ENCODE measurements at places on chromosomes 4 and X. TPM values are rescaled to one million over a fixed set of nuclear protein-coding genes. Genes with fewer than 3 reads are reported as not detected.

DNA sequence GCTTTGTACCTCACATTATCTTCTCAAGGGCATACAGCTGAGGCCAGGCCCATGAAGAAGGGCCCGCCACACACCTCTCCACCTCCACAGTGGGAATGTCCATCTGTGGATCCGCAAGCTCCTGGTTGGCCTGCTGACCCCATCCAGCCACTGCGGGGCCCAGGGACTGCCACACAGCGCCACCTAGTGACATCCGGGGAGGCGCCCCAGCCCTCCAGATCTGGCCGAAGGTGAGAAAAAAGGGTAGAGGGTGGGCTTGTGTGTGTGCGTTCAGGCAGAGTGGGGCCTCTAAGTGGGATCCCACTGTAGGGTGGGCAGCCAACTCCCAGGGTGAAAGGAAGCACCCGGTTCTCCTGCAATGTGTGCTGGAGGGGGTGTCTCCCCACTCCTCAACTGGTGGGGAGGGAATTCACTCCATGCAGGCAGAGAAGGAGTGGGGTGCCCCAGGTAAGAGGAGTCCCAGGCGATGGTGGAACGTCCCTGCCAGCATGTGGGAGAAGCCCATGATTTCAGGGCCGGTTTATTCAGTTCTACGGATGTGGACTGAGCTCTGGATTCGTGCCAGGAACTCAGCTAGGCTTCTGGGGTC, 117.3 kb downstream of the ENPP6 start:
- DNase-seq, result peak; percentile 60

DNA sequence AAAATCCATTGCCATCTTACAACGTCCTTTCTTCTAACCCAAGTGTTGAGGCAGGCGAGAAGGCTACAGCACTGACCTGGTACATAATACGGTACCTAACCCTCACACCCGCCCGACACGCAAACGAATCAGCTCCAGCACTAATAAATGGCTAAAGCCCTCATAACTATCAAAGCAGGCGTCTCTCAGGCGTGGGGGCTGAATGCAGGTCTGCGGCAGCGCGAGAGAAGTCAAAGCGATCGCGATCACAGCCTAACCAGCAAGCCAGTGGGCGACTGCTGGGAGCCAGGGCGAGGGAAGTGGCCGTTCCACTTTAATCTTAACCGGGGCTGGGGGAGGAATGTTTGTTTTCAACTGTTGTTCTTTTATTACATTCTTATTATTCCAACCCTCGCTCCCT, 1.5 kb downstream of the CDX4 start:
- DNase-seq, result no peak

Gene LEF1
- total RNA-seq, result 2.1 TPM

DNA sequence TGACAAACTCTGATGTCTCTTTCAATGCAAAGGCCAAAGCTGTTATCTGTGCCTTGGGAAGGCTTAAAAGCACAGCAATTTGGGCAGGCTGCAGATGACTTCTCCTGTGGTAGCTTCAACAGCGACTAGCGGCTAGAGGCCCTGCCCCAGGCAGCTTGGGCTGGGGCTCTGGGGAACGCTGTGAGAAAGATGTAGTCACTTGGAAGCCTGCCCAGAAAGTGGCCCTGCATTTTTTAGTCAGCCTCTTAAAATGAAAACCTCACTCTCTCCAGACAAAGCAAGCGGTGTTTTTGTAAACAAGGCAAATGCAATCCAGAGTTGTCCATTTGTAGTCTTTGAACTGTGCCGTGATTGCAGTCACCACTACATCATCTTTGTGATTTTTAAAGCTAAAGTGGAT, 27.5 kb downstream of the PCYT1B start:
- DNase-seq, result no peak

- no peak for DNase-seq
These were observed 706 bp downstream of the CHIC1 start for GRCh38 chrX:73563738-73564068.

Gene TCEAL3
- total RNA-seq, result 4.9 TPM

GRCh38 chr4:6009452-6009851, 8.8 kb downstream of the C4orf50 start:
- DNase-seq, result no peak

GRCh38 chrX:84144281-84144680, 43.7 kb downstream of the RPS6KA6 start:
- no peak for DNase-seq

DNA sequence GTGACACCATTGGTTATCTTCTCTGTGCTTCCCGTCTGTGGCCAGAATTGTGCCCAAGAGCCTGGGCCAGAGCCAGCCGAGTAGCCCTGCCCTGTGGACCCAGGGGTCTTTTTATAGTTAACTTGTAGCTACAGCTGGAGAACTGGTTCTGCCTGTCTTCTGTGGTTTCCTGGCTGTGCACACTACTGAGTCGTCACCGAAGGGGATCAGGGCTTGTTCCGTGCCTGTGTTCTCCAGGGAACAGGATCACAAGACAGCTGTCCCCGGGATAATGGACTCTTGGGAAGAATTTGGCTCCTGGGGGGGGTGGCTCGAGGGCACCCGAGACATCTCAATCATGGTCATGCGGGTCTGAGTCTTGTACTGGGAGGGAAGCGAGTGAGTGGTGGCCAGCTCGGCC, 22.1 kb upstream of the OPN1LW start:
- DNase-seq, result no peak

Gene AMBN
- total RNA-seq, result not detected

- no peak for DNase-seq
These were observed 1.4 kb downstream of the ADGRL3 start for GRCh38 chr4:61201561-61201960.

Gene FAM241A
- total RNA-seq, result 1.9 TPM

Gene RBM46
- total RNA-seq, result not detected

Gene TMEM185A
- total RNA-seq, result 18.8 TPM

Gene NPNT
- total RNA-seq, result 39.1 TPM

Gene SMIM10
- 1.4 TPM for total RNA-seq

GRCh38 chr4:149702414-149703293, 113.0 kb downstream of the IQCM start:
- DNase-seq, result no peak

Gene LUZP4
- total RNA-seq, result not detected

- DNase-seq, result no peak
These were observed 126.8 kb upstream of the RPL34 start for GRCh38 chr4:108493596-108493931.

Gene HS6ST2
- total RNA-seq, result 2.0 TPM

GRCh38 chrX:111352424-111352823, 59.6 kb downstream of the DCX start:
- DNase-seq, result peak; percentile 38

Gene H2BW1
- total RNA-seq, result not detected

Gene XAGE1A
- total RNA-seq, result not detected

- DNase-seq, result no peak
These were observed 9.8 kb upstream of the GUCY1B1 start for GRCh38 chr4:155749041-155749440.

DNA sequence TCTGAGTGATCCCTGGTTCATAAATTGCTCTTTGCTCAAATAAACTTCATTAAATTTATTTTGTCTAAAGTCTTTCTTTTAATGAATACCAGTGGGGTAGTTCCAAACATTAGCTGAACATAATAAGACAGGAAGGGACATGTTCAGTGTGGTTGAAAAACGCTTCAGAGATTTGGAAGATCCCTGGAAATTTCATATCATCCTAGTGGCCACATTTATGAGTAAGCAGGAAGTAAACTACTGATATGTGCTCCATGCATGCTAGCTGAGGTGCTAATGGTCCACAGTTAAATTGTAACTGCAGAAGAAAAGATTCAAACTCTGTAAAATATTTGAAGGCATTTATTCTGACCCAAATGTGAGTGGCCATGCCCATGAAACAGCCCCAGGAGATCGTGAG, 1328.7 kb downstream of the ADGRL3 start:
- no peak for DNase-seq

- no peak for DNase-seq
These were observed 258.5 kb downstream of the PABPC4L start for GRCh38 chr4:133943081-133943480.

DNA sequence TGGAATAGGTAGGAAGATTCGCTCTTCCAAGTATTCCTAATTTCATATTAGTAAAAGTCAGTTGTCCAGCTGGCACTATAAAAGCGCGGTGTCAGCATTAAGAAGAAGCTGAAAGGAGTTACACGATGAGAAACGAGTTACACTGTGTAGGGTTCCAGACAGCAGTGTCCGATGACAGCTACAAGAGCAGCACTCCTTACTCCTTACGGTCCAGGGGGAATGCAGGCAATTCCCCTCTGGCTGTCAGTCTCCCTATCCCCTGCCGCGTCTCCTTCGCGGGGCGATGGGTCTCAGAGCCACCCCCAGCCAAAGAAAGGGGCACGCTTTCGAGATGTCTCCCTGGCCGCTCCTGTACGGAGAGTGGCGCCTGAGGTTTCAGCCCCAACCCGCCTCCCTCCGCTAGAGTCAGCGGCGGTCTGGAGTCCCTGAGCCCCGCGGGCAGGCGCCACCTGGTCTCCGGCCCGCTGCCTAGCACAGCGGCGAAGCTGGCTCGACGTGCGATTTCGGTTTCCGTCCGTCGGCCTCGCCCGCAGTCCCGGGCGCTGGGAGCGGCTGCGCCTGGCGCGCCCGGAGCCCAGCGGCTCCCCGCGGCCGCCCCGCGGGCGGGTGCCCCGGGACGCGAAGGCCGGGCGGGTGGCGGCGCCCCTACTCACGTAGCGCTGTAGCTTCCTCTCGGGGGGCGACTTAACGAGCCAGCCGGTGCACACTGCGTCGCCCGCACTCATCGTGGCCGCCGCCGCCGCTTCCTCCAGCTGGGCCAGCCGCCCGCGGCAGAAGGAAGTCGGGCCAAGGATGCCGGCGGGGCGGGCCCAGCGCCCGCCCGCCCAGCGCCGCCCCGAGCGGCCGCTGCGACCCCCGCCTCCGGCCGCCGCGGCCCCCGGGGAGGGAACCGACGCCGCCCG, at the start of gene GAB3:
TSS of gene GAB3 (minus strand) at position 777 of the 902 bp plus-strand sequence. CDS start at position 725, 52 bp downstream.
- DNase-seq, result no peak

DNA sequence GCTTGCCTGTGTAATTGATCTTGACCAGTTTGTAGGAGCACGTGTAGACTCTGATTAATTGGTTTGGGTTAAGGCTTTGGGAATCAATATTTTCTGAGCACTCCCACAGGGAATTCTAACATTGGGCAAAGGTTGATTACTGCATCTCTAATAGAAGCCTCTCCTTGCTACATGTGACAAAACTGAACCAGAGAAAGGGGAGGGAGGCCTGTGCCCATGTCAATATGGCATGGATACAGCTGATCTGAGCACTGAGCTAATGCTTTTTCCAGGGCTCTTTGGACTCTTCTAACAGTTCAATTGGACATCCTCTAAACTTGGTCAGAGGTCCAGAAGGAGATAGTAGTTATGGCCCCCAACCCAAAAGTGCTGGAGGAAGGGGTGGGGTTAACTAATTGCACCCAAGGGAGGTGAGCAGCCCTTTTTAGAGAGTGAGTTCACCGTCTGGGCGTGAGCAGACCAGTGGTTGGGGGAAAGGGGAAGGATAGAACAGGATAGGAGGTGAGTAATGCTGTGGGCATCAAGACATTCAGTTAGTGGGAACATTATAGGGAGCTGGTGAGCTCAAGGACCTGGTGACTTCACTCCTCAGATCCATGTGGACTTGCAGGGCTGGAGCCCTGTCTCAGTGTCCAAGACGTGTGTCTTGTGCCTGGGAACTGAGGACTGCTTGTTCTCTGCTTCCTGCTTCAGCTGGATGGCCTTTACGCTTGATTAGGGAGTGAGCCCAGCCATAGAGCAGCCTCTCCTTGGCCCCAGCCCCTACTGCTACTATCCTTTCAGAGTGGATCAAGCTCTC, 22.8 kb downstream of the MSN start:
- no peak for DNase-seq

- no peak for DNase-seq
These were observed 96.3 kb downstream of the ZNF827 start for GRCh38 chr4:145842224-145842887.

Gene PDGFRA
- 20.5 TPM for total RNA-seq

- no peak for DNase-seq
These were observed 16.6 kb downstream of the MAGEA9B start for GRCh38 chrX:149570668-149571067.

- peak; percentile 31 for DNase-seq
These were observed at the start of gene PABPC5 for GRCh38 chrX:91434351-91435168. Gene PABPC5 (plus strand): TSS chrX:91434839. CDS start chrX:91435578, 739 bp downstream.

- DNase-seq, result no peak
These were observed 65.4 kb upstream of the TRPC3 start for GRCh38 chr4:122017296-122017695.

Gene NR0B1
- total RNA-seq, result 0.20 TPM

DNA sequence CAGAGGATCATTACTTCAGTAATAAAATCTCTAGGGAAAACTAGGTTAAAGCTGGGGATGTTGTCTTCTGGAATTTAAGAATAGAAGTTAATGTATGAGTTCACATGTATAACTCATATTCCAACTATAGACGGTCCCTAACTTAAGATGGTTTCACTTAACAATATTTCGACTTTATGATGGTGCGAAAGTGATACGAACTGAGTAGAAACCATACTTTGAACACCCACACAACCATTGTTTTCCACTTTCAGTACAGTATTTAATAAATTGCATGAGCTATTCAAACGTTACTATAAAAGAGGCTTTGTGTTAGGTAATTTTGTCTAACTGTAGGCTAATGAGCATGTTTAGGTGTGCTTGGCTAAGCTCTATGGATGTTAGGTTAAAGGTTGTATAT, 38.7 kb downstream of the CCSER1 start:
- no peak for DNase-seq

- DNase-seq, result no peak
These were observed 13.7 kb upstream of the KCTD8 start for GRCh38 chr4:44462259-44462658.

GRCh38 chr4:182325397-182325796, 82.2 kb downstream of the TENM3 start:
- no peak for DNase-seq

- DNase-seq, result no peak
These were observed 17.2 kb downstream of the SLC4A4 start for GRCh38 chr4:71355971-71356370.

Gene CEP135
- total RNA-seq, result 7.3 TPM

DNA sequence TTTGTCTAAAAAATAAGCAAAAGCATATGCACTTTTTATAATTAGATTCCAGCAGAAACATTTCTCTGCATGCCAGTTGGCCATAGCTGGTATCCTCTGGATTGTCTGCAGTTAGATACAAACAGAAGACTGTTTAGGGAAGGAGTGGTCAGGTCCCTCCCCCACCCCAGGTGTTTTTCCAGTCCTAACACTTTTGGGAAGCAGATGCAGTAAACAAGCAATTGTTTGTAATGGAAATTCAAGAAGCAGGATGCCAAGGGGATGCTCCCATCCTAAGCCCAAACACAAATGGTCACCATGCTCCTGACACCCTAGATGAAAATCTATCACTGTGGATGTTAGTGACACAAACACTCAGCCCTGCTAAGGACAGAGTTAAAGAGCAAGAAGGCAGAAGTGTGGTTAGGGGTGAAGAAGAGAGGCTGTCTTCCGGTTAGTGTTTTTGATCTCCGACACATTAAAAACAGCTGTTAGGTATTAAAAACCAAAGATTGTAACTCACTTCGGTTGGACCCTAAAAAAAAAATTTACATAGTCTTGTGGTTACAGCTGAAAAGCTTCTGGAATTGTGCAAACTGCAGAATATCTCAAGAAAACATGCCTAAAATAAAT, 7.9 kb downstream of the LEF1 start:
- DNase-seq, result no peak

Gene SPOCK3
- not detected for total RNA-seq

DNA sequence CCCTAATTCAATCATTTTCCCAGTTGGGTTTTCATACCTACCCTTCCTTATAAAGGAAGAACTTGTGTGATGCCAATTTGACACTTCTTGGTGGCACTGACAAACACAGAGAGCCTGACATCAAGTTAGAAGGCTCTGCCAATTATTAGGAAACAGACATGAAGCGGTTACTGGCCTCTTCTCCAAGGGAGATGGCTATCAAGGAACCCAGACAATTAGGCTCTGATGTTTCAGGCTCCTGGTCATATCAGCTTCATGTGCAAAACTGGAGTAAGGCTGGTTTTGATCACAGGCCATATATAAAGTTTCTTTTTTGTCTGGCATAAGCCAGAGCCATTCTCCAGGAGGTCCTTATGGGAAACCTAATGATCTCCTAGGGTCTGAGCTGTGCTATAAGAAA, 428 bp downstream of the ARL13A start:
- no peak for DNase-seq
